ENCODE measurements at places on chromosomes 3 and 15.

DNA sequence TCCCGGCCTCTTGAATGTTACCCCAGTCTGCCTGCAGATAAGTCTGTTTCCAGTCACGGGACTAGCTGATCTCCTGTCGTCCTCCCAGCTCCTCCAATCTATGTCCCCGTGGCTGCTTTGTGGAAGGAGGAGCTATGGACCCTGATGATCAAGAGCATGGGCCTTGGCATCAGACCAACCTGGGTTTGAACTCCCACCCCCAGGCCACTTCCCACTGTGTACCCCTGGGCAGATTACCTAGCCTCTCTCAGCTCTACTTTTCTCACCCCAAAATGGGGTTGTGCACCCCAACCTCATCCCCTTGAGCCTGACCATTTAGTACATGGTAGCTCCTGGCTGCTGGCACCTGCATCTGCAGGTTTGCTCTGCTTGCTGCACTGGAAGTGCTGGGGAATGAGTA is 55.8 kb downstream of the GASK1A start:
- no peaks in the 10 kb centered on the region for H3K36me3 ChIP-seq
- H3K4me1 ChIP-seq = peaks cover 5% of the 10 kb centered on the region
- no peak overlapping the region for H3K27ac ChIP-seq
- no peak overlapping the region for H3K4me3 ChIP-seq
- peaks cover 9% of the 10 kb centered on the region for H3K27me3 ChIP-seq

GRCh38 chr3:56988458-56989168 is 71.9 kb upstream of the SPATA12 start:
- peaks cover 79% of the 10 kb centered on the region for H3K4me1 ChIP-seq
- peak; percentile 83 for DNase-seq
- no peaks in the 10 kb centered on the region for H3K36me3 ChIP-seq
- peaks cover 19% of the 10 kb centered on the region for H3K27me3 ChIP-seq
- H3K27ac ChIP-seq = no peak overlapping the region

- DNase-seq = no peak
- no peak overlapping the region for H3K4me3 ChIP-seq
- no peaks in the 10 kb centered on the region for H3K36me3 ChIP-seq
- H3K4me1 ChIP-seq = peaks cover 5% of the 10 kb centered on the region
Measured at GRCh38 chr3:186722457-186722856, 5.3 kb downstream of the KNG1 start.

DNA sequence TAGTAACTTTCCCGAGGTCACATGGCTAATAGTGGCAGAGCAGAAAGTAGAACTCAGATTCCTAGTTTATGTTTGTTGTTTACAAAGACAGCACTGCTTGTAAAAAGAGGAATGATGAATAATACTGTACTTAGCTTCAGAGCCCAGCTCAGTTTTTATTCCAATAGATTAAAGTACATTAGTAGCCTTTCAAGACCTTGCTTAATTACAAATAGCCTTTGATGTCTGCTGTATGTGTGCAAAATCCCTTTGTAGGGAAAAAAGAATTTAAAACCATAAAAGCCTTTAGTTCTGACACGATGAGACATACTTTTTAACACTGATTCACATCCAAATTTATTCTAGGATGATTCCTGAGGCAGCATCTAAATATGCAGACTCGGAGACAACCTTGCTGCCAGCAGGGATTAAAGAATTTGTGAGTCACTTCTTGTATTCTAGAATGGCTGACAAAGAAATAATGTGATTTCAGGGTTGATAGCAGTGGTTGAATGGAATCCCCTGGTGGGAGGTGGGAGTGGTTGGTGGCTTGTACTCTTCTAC is 324.2 kb upstream of the TGFBR2 start:
- H3K36me3 ChIP-seq = peaks cover 8% of the 10 kb centered on the region
- H3K4me3 ChIP-seq = no peak overlapping the region
- no peaks in the 10 kb centered on the region for H3K27me3 ChIP-seq
- H3K27ac ChIP-seq = no peak overlapping the region
- H3K4me1 ChIP-seq = peaks cover 6% of the 10 kb centered on the region

DNA sequence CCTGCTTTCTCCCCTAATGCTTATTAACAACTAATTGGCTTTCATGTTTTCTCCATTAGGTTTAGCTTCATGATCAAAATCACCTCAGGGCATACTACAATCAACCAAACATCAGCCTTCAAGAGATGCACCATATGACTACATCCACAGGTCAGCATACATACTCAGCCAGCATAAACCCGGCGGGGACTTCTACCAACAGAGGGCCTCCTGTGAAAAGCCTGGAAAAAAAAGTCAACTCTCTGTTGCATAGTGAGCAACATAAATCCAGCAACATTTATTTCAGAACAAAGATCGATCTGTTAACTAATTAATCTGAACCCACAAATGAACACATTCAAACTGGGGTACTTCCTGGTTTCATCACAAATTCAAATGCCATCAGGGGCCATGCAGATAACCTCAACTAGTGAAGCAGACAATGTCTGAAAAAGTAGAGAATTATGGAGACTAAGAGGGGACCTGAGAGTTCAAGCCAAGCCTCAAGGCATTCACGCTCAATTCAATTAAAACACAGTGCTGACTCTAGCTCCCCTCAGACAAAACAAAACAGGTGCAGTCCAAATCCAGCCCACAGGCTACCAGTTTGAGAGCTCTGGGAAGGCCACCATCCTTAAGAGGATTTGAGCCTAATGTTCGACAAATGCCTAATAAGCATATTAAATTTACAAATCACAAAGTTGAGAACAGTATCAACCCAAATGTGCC is 124.5 kb downstream of the MAGI1 start:
- no peak for DNase-seq
- peaks cover 16% of the 10 kb centered on the region for H3K4me1 ChIP-seq
- H3K27ac ChIP-seq = no peak overlapping the region
- no peak overlapping the region for H3K4me3 ChIP-seq
- H3K36me3 ChIP-seq = peaks cover 23% of the 10 kb centered on the region

DNA sequence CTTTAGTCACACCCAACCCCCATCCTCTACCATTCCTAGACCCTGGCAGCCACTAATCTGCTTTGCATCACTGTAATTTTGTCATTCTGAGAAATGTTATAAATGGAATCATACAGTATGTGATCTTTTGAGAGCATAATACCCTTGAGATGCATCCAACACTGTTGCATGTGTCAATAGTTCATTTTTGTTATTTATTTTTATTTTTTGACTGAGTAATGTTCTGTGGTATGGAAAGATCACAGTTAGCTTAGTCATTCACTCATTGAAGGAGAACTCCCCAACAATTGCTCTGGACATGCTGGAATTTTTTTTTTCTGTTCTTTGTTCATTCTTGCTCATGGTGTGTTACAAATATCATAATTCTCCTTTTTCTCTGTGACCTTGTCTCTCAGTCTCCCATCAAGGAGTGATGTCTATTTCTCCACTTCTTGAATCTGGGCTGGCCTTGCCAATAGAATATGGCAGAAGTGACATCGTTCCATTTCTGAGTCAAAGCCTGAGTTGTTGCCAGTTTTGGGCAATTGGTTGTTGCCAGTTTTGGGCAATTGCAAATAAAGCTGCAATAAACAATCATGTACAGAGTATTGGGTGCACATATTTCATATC is 6.8 kb upstream of the ADPGK start:
- no peak overlapping the region for H3K4me3 ChIP-seq
- DNase-seq = no peak
- H3K27ac ChIP-seq = no peak overlapping the region
- no peaks in the 10 kb centered on the region for H3K36me3 ChIP-seq
- H3K27me3 ChIP-seq = no peaks in the 10 kb centered on the region
- H3K4me1 ChIP-seq = peaks cover 8% of the 10 kb centered on the region

GRCh38 chr3:117998071-117998470 is 1036.6 kb downstream of the IGSF11 start:
- H3K27ac ChIP-seq = no peak overlapping the region
- H3K4me1 ChIP-seq = no peaks in the 10 kb centered on the region
- no peak overlapping the region for H3K4me3 ChIP-seq
- peaks cover 7% of the 10 kb centered on the region for H3K27me3 ChIP-seq

DNA sequence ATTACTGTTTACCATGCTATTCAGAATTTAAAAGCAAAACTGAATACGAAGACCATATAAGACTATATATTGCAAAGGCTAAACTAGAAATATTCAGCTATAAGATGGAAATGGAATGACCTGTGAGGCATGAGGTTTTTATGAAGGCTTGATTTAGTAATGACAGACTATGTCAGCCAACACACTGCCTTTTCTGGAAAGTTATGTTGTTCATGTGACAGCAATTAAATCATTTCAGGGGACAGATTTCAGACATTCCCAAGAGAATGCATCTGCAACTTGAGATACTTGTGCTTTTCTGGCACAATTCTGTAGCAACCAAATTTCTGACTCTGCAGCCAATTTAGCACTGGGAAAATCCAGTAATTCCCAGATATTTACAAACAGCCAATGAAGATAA is 8.6 kb upstream of the GATM start:
- H3K27ac ChIP-seq = no peak overlapping the region
- H3K27me3 ChIP-seq = peaks cover 85% of the 10 kb centered on the region
- H3K36me3 ChIP-seq = no peaks in the 10 kb centered on the region

DNA sequence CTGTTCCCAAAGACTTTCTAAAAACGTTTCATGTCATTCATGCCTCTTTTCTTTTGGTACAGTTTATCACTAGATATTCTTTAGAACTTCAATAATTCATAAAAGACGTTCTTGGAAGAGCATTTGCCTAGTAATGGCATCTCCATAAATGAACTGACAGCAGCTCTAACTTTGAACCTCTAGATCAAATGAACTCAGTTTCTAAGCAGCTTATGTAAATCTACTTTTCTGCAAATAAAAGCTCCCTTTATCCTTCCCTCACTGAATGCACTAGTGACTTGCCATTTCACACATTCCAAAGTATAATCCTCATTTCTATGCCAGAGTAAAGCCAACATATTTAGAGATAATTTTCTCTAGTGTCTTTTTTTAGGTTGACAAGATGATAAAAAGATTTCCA is 85.2 kb downstream of the ZMAT3 start:
- peaks cover 23% of the 10 kb centered on the region for H3K36me3 ChIP-seq
- H3K4me3 ChIP-seq = no peak overlapping the region
- no peak overlapping the region for H3K27ac ChIP-seq
- no peak for DNase-seq
- no peaks in the 10 kb centered on the region for H3K27me3 ChIP-seq

DNA sequence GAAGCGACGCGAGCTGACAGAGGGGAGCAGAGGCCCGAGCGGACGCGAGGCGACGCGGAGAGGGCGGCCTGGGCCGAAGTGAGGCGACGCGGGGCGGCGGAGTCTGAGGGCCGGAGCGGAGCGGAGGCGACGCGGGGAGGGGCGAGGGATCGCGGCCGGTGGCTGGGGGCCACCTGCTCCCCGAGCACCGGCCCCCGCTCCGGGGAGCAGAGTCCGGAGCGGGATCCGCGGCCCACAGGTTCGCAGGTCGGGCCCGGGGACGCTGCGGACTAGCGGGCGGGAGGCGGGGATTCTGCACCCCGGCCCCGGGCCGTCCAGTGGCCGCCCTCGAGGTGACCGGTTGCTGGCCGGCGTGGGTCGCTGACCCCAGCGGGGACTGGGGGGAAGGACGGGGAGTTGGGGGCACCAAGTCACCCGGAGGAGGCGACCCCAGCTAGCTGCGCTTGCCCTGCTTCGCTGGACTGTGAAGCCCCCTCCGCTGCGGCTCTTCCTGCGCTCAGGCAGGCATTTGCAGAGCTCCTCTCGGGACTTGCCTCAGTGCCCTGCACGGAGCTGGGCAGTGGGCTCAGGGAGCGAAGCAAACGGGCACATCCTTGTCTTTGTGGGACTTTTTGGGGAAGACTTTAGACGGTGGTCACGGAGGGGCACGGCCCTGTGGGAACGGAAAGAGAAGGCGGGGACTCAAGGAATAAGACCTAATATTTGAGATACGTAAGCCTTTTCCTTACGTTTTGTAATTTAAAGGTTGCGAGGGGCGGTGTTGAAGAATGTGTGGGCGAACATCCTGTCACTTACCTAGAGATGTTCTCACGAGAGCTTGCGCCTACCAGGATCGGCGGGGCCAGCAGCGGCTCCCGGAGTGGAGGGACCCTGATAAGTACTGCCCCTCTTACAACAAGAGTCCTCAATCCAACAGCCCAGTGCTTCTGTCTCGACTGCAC is 566 bp downstream of the HMCES start:
- peak; percentile 57 for DNase-seq
- H3K36me3 ChIP-seq = peaks cover 54% of the 10 kb centered on the region
- H3K27me3 ChIP-seq = peaks cover 3% of the 10 kb centered on the region
- H3K27ac ChIP-seq = peak overlapping the region; percentile 99
- peak overlapping the region; percentile 98 for H3K4me3 ChIP-seq
- peaks cover 38% of the 10 kb centered on the region for H3K4me1 ChIP-seq

- H3K4me3 ChIP-seq = no peak overlapping the region
- H3K27ac ChIP-seq = no peak overlapping the region
- no peaks in the 10 kb centered on the region for H3K27me3 ChIP-seq
Measured at GRCh38 chr3:152193673-152194267, 75.0 kb upstream of the MBNL1 start.

GRCh38 chr3:133593243-133593642 is 19.8 kb downstream of the CDV3 start:
- DNase-seq = no peak
- no peaks in the 10 kb centered on the region for H3K4me1 ChIP-seq
- H3K4me3 ChIP-seq = no peak overlapping the region
- peaks cover 24% of the 10 kb centered on the region for H3K36me3 ChIP-seq
- no peak overlapping the region for H3K27ac ChIP-seq
